ENCODE measurements at places on chromosomes 5 and 9. TPM values are rescaled to one million over a fixed set of nuclear protein-coding genes. Genes with fewer than 3 reads are reported as not detected.

GRCh38 chr5:32280656-32281081, 32.1 kb downstream of the MTMR12 start:
- no peak for DNase-seq

The BAAT gene
- not detected for total RNA-seq

The MCIDAS gene
- total RNA-seq = not detected

The ANKRD20A1 gene
- total RNA-seq = not detected

The CDC25C gene
- not detected for total RNA-seq

DNA sequence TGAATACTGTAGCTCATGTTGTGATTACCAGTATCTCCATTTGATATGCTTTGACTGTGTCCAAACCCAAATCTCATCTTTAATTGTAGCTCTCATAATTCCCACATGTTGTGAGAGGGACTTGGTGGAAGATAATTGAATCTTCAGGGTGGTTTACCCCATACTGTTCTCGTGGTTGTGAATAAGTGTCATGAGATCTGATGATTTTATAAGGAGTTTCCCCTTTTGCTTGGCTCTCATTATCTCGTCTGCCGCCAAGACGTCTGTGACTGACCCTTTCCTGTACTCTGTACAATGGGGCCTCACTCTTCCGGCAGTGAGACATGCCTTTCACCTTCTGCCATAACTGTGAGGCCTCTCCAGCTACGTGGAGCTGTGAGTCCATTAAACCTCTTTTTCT, 59.3 kb downstream of the TRIO start:
- DNase-seq = no peak

DNA sequence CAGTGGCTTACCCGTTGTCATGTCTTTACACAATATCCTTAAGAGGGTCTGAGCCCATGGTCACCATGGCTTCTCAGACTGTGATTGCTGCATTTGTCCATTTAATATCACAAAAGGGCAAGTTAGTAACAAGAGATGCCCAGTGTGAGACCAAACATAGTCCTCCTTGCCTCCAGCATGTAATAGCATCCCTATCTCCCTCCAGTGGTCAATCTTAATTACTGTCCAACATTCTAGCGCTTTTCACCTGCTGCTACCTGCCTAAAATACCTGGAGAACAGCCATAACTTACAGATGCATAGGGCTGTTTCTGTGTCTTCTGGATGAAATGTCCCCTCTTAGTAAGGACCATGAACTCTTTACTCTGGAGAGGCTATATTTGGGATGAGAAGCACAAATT, 267.2 kb upstream of the DAB2 start:
- DNase-seq = no peak

The KIF27 gene
- total RNA-seq = 9.8 TPM

The ERCC6L2 gene
- total RNA-seq = 82.0 TPM

The ADAMTSL2 gene
- total RNA-seq = 11.1 TPM

- DNase-seq = no peak
These were observed 61.4 kb downstream of the FBXW11 start for GRCh38 chr5:171945066-171945465.

The ACTL7B gene
- not detected for total RNA-seq

The PTPN3 gene
- total RNA-seq = 3.3 TPM

The ZER1 gene
- 62.1 TPM for total RNA-seq

DNA sequence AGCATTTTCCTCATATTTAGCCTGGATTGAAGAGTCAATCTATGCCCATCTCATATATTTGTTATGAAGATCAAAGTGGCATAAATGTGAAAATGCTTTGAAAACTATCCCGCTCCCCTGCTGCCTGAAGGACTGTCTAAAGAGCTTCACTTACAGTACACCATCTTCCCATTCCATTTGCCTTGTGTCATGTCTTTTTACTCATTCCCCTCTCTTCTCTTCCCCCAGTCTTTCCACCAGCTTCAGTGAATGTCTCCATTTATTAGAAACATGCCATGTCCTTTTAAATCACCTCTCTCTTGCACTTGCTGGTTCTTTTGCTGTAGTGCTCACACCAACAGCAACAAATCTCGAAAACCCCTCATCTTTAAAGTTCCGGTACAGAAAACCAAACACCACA, 192.7 kb upstream of the SGCD start:
- DNase-seq = no peak

GRCh38 chr5:95591490-95591901, 28.4 kb upstream of the GPR150 start:
- no peak for DNase-seq

The NR2F1 gene
- 81.3 TPM for total RNA-seq

- DNase-seq = no peak
These were observed 386.3 kb downstream of the BNC2 start for GRCh38 chr9:16484180-16484579.

The C5orf58 gene
- not detected for total RNA-seq

The PRRX2 gene
- 14.5 TPM for total RNA-seq

GRCh38 chr9:101897196-101897595, 158.7 kb upstream of the GRIN3A start:
- no peak for DNase-seq

DNA sequence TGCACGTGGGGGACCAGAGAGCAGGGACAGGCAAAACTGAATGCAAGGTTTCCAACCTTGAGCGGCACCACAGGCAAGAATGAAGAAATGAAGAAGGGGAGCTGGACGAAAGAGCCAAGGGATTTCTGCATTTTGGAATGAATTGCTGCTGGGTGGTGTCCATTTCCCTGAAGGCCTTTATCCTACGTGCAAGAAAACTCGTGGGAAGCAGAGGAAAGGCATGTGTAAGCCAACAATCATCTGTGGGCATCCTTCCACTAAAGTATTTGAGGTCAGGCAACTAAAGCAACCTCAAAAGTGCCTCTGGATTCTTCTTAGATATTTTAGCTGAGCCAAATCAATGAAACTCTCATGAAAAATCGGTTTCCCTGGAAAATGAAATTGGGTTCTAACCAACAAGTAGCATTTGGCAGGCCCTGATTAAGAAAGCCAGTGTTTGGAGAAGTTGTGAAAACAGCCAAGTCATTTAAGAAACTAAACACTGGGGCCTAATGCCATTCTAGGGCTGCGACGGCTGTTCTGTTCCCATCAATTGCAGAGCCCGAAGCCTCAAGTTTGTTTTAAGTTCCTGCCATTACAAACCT, 4.7 kb upstream of the TGFBI start:
- DNase-seq = no peak

The MARCOL gene
- not detected for total RNA-seq

- DNase-seq = no peak
These were observed 286.4 kb upstream of the CDH12 start for GRCh38 chr5:23139338-23140171.

The ADAMTS16 gene
- 2.4 TPM for total RNA-seq

- DNase-seq = no peak
These were observed 5.7 kb downstream of the EDIL3 start for GRCh38 chr5:84378961-84379360.

- no peak for DNase-seq
These were observed 325.6 kb downstream of the PRELID2 start for GRCh38 chr5:145509336-145510136.

GRCh38 chr9:68925175-68925574, 88.7 kb downstream of the PRKACG start:
- DNase-seq = no peak

The PAIP2 gene
- 70.6 TPM for total RNA-seq

The CKMT2 gene
- total RNA-seq = 23.7 TPM

GRCh38 chr9:89480825-89481537, 16.9 kb downstream of the SEMA4D start:
- no peak for DNase-seq
